ENCODE measurements at places on chromosomes 4 and X.

- no peak for DNase-seq
Measured at GRCh38 chr4:130486186-130486585, 1390.2 kb downstream of the C4orf33 start.

GRCh38 chr4:33111117-33111516, 2390.9 kb downstream of the PCDH7 start:
- no peak for DNase-seq

DNA sequence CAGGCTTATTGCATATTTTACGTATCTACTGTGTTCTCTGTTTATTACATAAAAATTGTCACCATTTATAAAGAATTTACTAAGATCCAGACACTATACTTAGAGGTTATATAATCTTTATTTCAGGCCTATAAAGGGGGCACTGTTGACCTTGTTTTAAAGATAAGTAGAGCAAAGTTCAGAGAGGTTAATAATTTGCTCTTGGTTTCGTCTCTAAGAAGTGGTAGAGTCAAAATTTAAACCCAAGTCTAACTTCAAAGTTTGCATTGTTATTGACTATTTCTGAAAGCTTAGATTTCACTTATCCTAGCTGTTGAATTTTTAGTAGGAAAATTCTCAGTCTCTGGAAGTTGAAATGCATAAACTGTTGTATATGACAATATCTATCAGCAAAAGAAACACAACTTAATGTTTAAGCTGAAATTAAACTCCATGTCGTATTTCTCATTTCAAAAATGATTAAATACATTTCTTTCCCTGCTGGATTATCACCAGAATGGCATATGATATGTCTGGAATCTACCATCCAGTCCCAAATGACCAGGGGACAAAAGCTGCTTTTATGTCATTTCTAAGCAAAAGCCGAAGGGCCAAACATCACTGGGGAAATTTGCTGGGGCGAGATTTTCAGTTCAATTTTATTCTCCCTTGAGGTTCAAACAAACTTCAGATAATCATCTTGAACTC, 138.4 kb downstream of the SLC7A11 start:
- no peak for DNase-seq

- no peak for DNase-seq
Measured at GRCh38 chr4:151960449-151961230, 199.8 kb upstream of the GATB start.

DNA sequence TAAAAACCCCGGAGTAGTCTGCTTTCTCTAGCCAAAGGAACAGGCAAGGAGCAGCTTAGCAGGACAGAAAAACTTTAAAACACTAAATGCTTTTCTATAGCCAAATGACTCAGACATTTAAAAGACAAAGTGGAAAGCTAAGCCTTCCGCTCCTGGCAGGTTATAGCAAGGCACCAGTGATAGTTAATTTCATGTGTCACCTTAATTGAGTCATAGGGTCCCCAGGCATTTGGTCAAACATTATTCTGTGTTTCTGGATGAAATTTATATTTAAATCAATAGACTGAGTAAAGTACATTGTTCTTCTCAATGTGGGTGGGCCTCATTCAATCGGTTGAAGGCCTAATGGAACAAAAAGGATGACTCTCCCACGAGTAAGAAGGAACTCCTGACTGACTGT, 885.7 kb upstream of the ADGRL3 start:
- no peak for DNase-seq

DNA sequence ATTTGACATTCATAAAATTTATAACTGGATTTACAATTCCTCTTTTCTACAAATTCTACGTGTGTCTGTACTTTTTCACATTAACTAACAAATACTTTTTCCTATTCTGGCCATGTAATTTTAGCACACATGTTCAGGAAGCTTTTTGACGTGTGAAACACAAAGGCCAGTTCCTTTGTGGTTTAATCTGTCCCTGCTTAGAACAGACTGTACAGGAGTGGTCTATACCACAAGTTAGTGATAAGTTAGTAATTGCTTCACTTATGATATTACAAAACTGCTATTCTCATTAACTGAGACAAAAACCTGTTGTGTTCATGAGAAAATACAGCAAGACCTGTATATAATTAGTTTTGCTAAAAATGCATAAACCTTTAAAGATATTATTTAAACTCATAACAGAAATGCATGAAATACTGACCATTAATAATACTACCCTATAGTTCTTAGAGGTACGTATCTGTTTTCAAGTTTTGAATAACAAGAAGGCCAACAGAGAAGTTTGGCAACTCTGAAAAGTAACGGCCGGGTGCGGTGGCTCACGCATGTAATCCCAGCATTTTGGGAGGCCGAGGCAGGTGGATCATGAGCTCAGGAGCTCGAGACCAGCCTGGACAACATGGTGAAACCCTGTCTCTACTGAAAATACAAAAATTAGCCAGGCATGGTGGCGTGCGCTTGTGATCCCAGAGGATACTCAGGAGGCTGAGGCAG, 13.7 kb upstream of the AREG start:
- no peak for DNase-seq

- DNase-seq, result no peak
Measured at GRCh38 chrX:120238933-120239332, 11.7 kb upstream of the ZBTB33 start.

GRCh38 chrX:16828124-16828908, 41.8 kb downstream of the RBBP7 start:
- no peak for DNase-seq

DNA sequence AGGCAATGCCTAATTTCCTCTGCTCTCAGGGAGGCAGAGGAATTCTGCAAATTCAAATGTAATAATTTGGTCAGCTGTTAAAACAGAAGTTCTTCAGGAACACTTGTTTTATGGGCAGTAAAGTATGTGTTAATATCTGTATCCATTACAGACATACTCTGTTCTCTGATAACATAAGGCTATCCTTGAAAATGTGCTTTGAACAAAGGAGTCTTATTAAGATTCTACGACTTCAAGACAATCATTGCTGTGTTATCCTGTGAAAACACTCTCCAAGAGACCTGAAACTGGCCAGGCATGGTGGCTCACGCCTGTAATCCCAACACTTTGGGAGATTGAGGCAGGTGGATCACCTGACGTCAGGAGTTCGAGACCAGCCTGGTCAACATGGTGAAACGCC, 1.9 kb upstream of the CFP start:
- DNase-seq, result no peak

DNA sequence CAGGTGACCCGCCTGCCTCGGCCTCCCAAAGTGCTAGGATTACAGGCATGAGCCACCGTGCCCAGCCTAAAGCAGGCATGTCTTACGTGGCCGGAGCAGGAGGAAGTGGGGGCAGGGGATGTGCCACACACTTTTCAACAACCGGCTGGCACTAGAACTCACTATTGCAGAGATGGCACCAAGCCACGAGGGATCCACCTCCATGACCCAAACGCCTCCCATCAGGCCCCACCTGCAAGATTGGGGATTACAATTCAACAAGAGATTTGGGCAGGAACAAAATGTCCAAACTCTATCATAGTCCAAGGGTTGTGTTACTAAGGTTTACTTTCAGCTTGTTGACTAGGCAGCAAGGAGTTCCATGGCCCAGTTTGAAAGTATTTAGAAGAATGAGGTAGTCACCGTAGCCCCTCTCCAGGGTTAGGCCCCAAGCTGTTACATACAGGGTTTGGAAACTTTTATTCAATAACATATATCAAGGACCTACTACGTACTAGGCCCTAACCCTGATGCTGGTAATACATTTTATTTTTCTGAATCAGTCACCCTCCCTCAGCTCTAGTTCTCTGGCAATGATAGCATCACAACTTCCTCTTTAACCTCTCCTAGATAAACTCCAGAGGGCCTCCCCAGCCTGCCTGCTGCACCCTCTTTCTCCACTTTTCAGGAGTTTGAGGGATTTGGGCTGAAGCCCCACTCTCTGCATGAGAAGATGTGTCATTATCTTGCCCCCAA, 18.0 kb upstream of the TBC1D14 start:
- no peak for DNase-seq

- DNase-seq, result no peak
Measured at GRCh38 chrX:115650449-115650848, 89.5 kb downstream of the PLS3 start.

DNA sequence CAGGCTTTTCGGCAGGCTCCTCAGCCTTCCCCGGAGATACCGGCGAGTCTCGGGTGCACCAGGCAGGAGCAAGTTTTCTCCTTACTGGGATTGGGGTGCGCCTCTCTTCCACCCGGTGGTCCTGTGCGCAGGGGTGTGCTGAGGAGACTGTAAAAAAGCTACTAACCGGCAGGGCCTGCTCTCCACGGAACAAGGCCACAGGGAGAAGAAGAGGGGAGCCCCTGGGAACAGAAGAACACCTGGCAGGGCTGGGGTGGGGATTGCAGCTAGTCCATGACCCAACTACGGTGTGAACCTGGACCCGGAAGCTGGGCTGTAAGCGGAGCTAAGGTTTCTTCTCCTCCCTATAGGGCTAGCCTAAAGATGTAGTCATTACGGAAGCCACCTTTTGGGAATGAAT, 17.7 kb upstream of the ZIC3 start:
- DNase-seq, result no peak

DNA sequence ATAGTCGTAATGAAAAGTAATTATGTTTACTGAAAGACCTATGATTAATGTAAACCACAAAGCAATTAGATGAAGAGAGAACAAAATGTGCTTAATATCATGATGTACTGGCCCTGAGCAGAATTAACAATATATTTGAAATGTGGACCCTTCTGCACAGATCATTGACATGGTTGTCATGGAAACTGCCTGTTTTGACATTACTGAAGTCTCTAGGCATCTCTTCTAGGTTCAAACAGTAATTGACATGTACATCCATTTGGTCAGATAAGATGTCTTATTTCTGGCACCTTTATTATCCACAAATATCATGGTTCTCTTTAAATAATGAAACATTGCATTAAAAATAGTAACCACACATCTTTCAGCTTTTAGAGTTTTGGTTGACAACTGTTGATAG, 251.7 kb upstream of the GNPDA2 start:
- no peak for DNase-seq

- DNase-seq, result no peak
Measured at GRCh38 chr4:28093071-28093470, 1232.4 kb downstream of the STIM2 start.
